ENCODE measurements at places on chromosomes 2 and 18.

- DNase-seq, result no peak
These were observed 60.1 kb downstream of the CWC22 start for GRCh38 chr2:179946810-179947615.

GRCh38 chr2:131646669-131647297 lies 119.1 kb downstream of the CCDC74A start:
- no peak for DNase-seq

DNA sequence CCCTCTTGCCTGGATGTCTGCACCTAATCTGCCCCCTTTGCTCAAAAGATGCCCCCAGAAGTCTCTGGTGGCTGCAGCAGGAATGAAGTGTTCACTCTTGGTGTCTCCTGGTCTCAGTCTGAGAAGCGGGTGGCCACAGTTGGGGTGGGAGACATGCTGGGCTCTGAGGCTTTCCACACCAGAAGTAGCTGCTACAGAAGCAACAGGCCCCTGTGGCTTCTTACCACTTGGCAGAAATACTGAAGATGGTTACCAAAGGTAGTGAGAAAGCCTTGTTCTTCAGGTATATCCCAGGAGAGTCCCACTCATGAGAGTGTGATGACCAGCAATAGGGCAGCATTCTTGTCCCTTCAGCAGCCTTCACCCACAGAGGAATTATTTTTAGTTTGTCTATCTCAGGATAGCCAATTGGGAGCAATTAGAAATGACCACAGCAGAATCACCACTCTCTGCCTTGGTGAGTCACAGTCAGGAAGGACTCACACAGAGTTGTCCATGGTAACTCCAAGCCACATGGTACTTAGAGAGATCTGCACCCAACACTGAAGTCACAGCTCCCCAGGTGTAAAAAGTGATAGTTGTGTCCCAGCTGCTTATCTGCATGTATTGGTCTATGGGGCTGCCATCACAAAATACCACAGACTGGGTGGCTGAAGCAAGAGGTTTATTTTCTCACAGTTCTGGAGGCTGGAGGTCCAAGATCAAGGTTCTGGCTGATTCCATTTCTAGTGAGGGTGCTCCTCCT lies 169.8 kb upstream of the ID2 start:
- no peak for DNase-seq

DNA sequence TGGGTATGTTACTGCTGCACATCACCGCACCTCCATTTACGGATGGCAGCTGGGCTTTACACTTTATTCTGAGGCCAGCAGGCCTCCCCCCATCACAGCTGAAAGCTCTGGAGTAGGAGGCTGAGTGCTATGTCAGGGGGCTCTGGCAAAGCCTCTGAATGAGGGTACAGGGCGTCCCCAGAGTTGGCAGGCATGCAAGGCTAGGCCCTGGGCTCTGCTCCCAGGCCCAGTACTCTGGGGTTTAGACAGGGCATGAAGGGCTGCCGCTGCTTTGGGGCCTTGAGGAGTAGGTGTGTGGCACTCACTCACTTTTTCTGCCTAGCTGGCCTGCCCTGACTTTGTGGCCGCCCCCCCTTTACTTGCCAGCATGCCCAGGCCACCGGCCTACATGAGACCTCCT lies 90.8 kb downstream of the WDSUB1 start:
- DNase-seq, result no peak

- DNase-seq, result no peak
These were observed 36.7 kb downstream of the SFXN5 start for GRCh38 chr2:73034661-73035375.

GRCh38 chr18:80109676-80110078 lies 615 bp downstream of the ADNP2 start:
- peak; percentile 72 for DNase-seq

Data from tibial artery (tissue), 4 donors.